ENCODE measurements at places on chromosomes 3 and 15.
A peak's percentile ranks its signal among the peaks of the same experiment; 100 is the strongest.

- no peak for DNase-seq
Measured at GRCh38 chr3:179309225-179310078, 13.4 kb upstream of the ZNF639 start.

- no peak for DNase-seq
Measured at GRCh38 chr3:30621576-30621975, 15.2 kb downstream of the TGFBR2 start.

DNA sequence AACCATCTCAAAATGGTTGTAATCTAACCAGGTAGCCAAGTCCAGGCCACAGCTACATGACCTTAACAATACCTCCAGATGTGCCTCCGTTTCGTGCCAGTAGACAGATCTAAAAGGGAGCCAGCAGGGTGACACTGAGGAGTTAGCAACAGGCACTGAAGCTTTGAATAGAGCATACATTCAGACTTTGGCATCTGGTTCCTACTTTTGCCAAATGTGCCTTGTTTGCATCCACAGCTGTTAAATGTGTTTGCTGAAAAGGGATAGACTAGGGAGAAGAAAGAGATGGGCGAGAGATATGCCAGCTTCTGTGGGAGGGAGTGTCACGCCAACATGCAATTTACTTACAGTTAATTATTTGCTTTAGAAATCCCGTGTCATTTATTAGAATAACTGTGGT, 1433.9 kb upstream of the CADM2 start:
- no peak for DNase-seq

- peak; percentile 54 for DNase-seq
Measured at GRCh38 chr15:65176056-65176455, 9.1 kb downstream of the CLPX start.

- no peak for DNase-seq
Measured at GRCh38 chr15:73196113-73196512, 143.8 kb downstream of the NEO1 start.

DNA sequence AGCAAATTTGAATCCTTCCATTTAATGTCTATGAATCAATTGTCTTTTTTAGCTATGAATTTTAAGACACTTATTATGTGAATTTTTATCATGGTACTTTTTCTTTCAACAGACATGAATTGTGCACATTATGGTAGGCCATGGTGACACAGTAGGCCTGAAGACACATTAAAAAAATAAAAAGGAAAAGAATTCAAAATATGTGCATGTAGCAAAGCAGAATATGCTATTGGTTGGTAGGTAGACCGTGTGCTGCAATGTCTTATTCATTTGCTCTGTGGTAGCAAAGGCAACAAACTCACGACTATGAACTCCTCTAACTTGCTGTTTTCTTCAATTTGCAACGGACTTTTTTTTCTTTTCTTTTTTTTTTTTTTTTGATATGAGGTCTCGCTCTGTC, 50.0 kb upstream of the EPHA3 start:
- DNase-seq = no peak

DNA sequence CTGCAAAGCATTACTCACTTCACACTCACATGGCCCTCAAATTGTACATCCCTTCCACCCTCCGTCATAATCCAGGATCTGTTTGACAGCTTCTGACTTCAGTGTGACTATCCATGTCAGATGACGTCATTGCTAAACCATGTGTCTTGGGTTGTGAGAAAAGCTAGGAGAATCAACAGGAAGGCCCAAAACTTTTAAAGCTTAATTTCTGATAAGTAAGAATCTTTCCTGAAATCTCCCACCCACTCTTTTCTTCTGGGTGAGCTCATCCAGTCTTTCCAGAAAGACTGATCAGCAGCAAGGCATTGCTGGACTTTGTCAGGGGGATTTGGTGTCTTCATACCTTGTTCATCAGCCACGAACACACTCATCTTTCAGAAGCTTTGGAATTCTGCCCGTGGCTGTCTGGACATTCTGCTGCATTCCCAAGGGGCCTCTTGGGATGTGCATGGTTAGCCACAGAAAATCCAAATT, 11.5 kb upstream of the LMCD1 start:
- DNase-seq = peak; percentile 100

- no peak for DNase-seq
Measured at GRCh38 chr3:147604136-147604535, 195.0 kb downstream of the ZIC1 start.

DNA sequence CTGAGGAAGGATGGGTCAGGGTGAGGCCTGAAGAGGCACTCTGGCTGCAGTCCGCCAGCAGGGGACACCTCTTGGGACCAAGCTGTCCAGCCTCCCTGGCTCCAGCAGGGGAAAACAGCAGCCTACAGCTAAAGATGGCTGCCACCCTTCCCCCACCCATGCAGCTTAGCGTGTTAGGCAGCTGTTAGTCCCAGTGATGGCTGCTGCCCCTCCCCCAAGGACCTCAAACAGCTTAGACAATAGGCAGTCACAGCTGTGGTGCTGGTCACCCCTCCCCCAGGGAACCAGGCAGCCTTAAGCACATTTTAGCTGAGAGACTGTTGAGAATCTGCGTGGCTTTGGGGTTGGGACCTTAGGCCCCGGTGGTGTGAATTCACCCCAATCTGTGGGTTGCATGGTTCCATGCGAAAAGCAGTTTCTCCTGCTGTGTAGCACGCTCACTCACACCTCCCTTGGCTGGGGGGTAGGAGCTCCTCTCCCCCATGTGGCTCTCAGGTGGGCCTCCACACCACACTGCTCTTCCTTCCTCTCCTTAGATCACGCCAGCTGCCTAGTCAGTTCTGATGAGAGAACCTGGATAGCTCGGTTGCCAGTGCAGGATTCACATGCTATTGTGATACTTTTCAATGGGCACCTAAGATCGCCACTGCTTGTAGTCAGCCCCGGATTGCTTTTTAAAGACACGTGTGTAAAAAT, 140.5 kb upstream of the CADPS start:
- no peak for DNase-seq

DNA sequence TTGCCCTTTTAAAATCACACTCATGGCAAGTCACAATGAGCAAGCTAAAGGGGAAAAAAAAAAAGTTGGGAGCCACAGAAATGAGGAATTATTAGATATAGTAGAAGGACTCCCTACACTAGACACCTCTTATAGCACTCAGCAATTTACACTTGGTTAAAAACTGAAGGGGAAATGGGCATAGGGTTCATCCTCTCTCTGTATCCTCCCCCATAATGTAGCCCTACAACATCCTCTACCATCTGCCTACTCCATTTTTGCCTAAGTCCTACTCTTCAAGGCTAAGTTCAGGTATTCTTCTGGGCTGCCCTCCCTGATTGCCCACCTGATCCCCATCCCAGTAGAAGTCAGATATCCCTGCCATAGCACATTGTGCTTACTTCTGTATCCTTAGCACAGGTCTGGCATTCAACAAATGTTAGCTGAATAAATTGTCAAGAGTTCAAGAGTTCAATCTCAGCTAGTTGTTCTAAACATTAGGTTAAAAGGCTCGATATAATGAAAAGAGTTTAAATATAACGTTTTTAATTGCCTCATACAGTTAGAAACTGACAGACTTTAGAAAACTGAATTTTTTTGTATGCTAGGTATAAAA, 14.5 kb downstream of the SETD2 start:
- DNase-seq = no peak

- DNase-seq = peak; percentile 24
Measured at GRCh38 chr15:89690276-89691218, at the start of the genes PEX11A and WDR93. Gene PEX11A (minus strand): TSS chr15:89690754. CDS start chr15:89690632, 122 bp downstream. Gene WDR93 (plus strand): TSS chr15:89690811. CDS start chr15:89701747, 10,936 bp downstream.

GRCh38 chr3:8793242-8793641, 23.8 kb upstream of the OXTR start:
- no peak for DNase-seq

DNA sequence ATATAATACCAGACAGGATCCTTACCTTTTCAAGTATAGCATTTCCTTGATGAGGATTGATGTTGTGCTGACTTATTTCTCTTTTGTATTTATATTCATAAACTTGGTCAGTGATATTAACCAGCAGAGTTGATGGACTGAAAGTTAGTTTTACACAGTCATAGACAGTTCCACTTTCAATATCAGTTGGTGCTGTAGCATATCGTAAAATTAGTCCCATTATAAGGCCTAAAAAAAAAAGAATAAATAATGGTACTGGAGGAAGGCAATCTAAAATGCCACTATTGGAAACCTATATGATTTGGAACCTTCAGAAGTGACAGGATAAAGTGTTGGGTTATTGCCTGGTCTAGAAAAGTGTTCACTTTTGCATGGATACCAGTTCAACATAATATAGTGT, 16.3 kb downstream of the SLC9A9 start:
- DNase-seq = no peak

Measured in fibroblast of skin of left biceps (primary cell).